ENCODE measurements at places on chromosomes 11 and 22. TPM values are rescaled to one million over a fixed set of nuclear protein-coding genes. Genes with fewer than 3 reads are reported as not detected.

Gene POU2F3
- total RNA-seq = not detected

Gene MPPED2
- total RNA-seq = 11.0 TPM

Gene NCAM1
- 3.8 TPM for total RNA-seq

Gene GRAMD4
- 19.5 TPM for total RNA-seq

Gene RBMXL2
- not detected for total RNA-seq

Gene SF3A1
- total RNA-seq = 70.9 TPM

Gene SMC1B
- total RNA-seq = not detected

Gene NAGA
- 47.6 TPM for total RNA-seq

Gene OSM
- 17.8 TPM for total RNA-seq

Gene POU2AF3
- not detected for total RNA-seq

Gene MRGPRX4
- not detected for total RNA-seq

Gene TREH
- total RNA-seq = not detected

Gene C22orf31
- not detected for total RNA-seq

DNA sequence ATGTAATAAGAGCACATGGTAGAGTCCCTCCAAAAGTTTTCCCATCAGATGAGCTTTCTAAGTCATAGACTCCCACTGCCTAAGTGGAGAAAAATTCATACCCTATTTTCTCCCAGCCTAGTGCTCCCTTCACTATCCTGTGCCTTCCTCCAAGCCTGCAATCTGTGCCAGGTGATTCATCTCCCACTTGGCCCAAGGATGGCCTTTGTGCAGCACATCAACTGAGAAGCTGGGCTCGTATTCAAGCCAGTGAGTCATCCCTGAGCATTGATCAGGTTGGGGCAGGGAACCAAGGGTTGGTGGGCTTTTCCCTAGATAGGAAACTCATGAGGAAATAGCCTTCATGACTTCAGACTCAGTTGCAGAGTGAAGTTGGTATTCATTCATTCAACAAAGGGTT lies 64.6 kb downstream of the PANX1 start:
- DNase-seq = no peak

- DNase-seq = no peak
Observed at GRCh38 chr22:33081686-33082590, 23.8 kb upstream of the SYN3 start.

- DNase-seq = peak; percentile 31
Observed at GRCh38 chr11:68659158-68659921, 25.0 kb upstream of the GAL start.

- DNase-seq = no peak
Observed at GRCh38 chr22:40081662-40082061, 86.9 kb downstream of the FAM83F start.

- DNase-seq = no peak
Observed at GRCh38 chr11:827146-827896, 398 bp upstream of the CRACR2B start.

DNA sequence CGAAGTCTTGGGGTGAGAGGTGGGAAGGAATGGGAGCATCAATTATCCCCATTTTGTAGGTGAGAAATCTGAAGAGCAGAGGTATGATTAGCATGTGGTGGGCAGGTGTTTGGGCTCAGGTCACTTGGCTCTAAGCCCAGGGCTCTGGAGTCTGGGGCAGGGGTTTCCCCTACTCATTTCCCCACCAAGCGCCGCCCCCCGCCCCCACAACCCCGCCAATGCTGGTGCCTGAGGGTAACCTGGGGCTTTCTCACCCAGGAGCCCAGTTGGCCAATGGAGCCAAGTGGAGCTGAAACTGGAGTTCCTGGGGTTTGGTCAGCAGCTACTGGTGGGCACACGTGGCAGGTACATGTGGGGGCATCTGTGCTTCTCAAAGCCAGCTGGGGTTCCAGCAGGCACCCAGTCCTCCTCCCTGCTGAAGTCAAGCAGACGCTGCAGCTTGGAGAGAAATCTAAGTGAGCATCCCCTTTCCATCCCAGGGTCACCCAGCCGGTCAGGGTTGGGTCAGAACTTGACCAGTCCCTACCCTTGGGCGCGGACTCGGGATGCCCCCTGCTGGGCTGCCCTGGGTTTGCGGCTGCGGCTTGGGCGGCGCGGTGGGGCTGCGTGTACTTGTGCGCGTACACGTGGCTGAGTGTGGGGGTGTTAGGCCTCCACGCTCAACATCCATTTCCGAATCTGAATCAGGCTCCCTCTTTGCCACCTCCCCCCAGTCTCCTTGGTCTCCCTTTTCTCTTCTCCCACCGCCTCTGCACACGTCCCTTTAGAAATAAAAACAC lies 1.7 kb upstream of the CHRM1 start:
- DNase-seq = no peak

DNA sequence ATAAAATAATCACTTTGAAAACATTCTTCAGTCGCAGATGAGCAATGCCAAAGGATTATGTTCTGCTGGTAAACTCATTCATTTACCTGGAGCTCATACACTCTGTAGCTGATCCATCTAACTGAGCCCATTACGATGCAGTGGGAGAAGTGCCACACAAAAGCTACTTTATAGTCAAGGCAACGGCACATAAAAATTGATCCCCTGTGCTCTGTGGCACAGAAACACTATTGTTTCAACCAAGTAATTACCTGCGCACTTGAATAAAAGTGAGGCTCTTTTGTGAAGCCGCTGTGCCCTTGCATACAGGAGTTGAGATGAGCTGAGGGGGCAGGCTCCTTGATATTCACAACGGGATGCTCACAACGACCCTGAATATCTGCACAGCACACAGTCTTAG lies 7.2 kb downstream of the DKK3 start:
- no peak for DNase-seq

DNA sequence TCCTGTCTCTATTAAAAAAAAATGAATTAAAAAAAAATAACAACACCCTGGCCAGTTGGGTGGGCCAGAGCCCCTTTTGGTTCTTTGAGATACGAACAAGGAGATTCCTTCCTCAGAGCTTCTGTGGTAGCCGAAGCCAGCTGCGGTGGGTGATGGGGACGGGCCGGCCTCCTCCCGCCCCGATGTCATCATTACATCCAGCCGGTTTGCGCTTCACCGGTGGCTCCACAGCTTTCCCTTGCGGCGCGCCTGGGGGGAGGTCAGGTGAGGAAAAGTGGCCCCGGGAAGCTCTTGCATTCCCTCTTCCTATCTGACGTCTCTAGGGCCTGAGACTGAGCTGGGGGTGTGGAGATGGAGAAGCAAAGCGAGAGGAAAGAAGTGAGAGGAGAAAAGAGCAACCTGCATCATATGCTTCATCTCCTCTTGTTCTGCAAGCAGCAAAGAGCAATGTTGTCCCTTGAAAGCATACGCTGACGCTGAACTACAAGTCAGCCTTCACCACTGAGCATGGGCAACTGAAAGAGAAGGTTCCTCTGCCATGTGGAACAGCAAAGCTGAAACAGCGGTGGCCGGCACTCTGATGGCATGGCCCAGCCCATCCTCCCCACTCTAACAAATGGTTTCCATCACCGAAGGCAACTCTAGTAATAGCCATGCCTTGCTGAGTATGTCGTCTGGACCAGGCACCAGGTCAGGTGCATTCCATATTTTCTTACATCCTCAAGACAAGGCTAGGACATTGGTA lies 6.0 kb downstream of the ADAMTS8 start:
- DNase-seq = no peak

DNA sequence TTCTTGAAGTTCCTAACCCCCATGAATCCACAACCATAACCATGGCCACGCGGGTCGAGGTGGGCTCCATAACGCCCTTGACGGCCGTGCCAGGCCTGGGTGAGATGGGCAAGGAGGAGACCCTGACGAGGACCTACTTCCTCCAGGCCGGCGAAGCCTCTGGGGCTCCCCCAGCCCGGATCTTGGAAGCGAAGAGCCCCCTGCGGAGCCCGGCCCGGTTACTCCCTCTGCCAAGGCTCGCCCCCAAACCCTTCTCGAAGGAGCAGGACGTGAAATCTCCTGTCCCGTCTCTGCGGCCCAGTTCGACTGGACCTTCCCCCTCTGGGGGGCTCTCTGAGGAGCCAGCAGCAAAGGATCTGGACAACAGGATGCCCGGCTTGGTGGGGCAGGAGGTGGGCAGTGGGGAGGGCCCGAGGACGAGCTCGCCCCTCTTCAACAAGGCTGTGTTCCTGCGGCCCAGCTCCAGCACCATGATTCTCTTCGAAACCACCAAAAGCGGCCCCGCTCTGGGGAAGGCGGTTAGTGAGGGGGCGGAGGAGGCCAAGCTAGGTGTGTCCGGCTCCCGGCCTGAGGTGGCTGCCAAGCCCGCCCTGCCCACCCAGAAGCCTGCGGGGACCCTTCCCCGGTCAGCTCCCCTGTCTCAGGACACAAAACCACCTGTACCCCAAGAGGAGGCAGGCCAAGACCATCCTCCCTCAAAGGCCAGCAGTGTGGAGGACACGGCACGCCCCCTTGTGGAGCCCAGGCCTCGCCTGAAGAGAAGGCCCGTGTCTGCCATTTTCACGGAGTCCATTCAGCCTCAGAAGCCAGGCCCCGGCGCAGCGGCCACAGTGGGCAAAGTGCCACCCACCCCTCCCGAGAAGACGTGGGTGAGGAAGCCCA lies 75.7 kb downstream of the KIAA1671 start:
- peak; percentile 37 for DNase-seq

- DNase-seq = no peak
Observed at GRCh38 chr11:281486-282161, 3.4 kb downstream of the NLRP6 start.

DNA sequence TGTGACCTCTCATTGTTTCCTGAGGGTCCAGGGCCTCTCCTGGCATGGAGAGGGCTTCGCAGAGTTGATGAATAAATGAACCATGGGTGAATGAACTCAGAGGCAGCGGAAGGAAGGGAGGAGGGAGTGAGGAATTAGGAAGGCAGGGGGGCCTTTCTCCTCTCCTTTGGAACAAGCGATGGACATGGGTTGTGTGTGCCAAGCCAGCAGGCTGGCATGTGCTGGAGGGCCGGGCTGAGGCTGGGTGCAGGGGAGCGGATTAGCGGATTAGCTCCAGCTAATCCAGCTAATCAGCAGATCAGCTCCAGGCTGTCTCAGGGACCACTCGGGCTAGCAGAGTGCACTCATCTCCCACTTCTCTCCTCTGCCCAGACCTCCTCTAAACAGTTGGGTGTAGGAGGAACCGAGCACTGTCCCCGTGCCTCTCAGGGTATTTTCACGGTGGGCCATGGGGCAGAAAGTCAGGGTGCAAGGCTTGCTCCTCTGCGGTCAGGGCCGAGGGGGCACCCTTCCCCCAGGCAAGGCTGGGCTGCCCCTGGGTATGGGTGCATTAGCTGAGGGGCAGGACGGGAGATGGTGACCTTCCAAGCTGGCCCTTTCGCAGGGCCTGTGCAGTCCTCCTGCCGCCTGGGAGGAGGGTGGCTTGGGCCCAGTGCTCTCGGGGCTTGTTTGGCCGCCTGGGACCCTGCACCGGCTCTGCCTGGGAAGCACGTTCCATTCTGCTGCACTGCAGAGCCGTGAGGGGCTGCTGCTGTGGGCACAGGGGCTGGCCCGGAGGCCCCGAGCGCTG lies 120.3 kb upstream of the B3GAT1 start:
- peak; percentile 7 for DNase-seq

DNA sequence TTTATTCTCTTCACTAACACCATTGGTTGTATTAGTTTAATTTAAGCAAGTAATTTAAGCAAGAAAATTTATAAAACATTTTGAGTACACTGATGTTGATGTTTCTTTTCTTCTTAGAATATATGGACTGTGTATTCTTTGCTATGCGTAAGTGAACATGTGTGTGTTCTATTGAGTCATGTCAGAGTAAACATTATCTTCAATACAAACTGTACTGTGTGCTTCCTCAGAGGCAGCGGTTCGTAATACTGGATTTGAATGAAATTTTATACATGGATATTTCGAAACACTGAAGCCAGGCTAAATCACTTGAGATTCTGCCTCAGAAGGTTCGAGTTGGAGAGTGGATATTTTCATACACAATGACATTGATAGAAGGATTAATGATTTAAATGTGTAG lies 452.6 kb downstream of the LUZP2 start:
- DNase-seq = no peak

GRCh38 chr11:78981153-78981552 lies 406.5 kb upstream of the NARS2 start:
- DNase-seq = no peak

DNA sequence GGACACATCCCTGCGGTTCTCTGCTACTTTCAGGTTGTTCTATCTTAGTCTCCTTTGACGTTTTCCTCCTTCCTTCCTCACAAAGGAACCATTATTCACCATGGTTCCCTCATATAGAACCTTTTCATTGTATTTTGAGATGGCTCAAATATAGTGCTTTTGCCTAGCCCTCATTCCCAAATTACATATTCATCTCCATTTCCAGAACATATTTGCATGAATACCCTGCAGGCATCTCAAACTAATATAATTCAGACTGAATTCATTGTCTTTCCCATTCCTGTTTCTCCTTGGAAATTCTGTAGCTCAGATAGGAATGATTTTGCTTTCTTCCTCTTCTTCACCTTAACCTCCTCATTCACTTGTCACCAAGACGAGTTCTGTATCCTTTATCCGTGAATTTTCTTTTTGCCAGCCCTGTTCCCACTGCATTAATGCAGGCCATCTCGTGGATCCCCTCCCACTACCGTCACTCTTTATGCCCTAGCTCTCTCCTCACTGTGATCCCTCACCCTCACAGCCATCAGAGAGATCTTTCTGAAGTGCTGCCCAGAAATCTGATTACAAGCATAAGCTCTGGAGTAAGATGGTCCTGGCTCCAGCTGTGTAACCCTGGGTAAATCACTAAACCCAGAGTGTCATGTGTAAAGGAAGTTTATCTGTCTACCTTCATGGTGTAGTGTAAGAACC lies 23.3 kb downstream of the PIWIL4 start:
- no peak for DNase-seq

DNA sequence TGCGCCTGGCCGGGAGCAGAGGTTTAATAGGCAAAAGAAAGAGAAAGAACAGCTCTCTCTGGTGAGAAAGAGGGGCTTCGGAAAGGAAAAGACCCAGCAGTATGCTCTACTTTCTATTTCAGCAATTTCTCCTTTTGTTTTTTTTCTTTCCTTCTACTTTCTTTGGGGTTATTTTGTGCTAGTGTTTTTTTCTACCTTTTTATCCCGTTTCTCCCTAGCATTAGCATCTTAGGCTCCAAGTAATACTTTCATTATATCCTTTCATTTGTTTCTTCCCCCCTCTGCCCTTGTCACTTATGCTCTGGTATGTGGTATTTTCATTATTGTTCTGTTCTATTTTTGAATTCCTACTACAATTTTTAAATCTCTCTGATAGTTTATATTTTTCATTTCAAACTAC lies 4.5 kb downstream of the SNU13 start:
- no peak for DNase-seq

GRCh38 chr11:125157953-125158680 lies 6.4 kb upstream of the PKNOX2 start:
- no peak for DNase-seq

- no peak for DNase-seq
Observed at GRCh38 chr22:49928185-49928495, 9.7 kb downstream of the CRELD2 start.

DNA sequence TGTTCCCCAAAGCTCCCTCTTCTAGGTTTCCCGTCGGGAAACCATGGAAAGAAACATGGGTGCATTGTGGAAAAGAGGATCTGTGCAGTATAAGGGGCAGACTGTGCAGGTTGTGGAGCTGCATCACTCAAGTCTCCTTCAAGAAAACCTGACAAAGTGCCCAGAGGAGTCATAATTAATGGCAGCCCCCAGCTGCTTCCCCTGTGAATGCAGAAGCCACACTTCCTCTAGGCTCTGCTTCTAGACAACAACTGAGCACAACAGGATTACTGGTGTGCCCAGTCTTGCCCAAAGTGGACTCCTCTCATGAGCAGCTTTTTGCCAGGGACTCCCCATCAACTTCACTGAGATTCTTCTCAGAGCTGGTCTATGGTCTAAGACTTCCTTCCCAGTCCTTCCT lies 42.6 kb upstream of the SCUBE2 start:
- DNase-seq = no peak

GRCh38 chr11:117171404-117172061 lies 7.0 kb upstream of the SIDT2 start:
- DNase-seq = no peak
